ENCODE measurements at places on chromosomes 12 and 14.

GRCh38 chr12:66065641-66066136, 64.9 kb downstream of the LLPH start:
- DNase-seq = no peak

- DNase-seq = no peak
Measured at GRCh38 chr12:9342614-9343353, 134.6 kb upstream of the PZP start.

GRCh38 chr12:123873793-123874192, 98.8 kb downstream of the CCDC92 start:
- DNase-seq = no peak

- DNase-seq = no peak
Measured at GRCh38 chr14:24873551-24873950, 176.4 kb downstream of the STXBP6 start.

DNA sequence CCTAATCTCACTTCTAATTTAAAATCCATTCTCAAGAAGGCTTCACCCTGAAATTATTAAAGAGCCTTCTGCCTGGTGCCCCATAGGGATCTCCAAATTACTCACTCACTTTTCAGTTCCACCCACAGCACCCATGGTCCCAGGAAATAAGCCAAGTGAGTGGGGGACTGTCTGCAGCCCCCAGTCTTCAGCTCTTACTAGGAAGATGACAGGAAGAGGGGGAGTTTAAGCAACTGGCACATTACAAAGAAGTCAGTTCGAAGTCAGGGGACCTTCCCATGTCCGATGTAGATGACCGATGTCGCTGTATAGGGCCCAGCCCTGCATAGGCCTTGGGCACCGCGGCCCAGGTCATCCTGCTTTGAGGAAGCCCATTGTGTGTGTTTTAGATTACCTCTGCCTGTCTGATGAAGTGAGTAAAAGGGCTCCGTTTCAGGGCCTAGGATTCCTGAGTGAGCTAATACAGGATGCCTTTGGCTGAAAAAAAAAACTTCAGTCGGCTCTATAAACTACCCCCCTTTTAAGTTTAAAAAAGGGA, 1.9 kb downstream of the ACTN1 start:
- DNase-seq = peak; percentile 40

GRCh38 chr12:93912086-93912733, 235.0 kb downstream of the CRADD start:
- DNase-seq = no peak

- DNase-seq = no peak
Measured at GRCh38 chr12:19792028-19792427, 352.7 kb downstream of the AEBP2 start.

- no peak for DNase-seq
Measured at GRCh38 chr14:74413627-74414026, 12.4 kb downstream of the SYNDIG1L start.

GRCh38 chr14:94622653-94623421, 10.6 kb downstream of the SERPINA3 start:
- DNase-seq = no peak

DNA sequence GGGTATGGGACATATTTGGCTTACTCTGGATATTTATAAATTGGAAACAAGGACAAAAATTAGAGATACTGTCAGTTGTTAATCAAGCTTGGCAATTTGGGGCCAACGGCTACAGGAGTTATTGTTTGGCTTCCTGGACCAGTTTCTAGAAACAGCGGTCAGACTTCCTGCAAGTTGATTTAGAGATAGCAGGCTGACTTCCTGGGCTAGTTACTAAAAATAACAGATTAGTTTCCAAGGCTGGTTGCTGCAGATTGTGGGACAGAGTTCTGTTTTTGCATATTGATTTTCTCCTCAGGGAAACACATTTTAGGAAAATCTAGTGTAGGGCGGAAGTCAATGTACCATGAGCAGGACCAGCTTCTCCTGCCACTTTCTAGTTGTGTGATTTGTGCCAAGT, 144.0 kb upstream of the TMPO start:
- no peak for DNase-seq

DNA sequence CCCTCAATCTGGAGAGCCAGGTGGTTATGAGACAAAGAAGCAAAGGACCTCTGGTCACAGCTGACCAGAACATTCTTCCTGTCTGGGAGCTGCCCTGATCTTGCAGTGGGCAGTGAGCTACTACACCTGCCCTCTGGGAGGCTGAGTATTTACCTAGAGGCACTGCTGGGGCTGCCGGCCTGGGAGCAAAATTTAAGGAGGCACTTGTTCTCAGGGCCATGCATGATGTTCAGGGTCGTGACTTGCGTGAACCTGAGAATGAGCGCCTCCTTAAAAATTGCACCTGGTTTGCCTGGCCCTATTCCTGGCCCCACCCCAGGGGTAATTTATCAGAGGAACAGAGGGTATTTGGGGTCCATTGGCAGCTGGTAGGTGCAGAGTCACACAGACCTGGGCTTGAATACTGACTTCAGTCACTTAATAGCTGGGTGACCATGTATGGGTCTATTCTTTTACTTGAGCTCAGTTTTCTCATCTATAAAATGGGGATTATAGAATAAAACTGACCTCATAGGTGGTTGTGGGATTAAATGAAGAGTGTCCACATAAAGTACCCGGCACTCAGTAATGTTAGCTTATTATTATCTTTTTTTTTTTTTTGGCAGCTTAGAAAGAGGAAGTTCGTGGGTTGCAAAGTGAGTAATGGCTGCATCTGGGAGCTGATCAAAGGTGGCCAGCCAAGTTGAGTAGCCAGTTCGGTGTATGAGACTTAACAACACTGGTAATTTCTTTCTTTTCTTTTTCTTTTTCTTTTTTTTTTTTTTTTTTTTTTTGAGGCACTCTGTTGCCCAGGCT, 107.4 kb upstream of the MED13L start:
- DNase-seq = no peak
